Endodermal cell (in vitro differentiated cells): ENCODE measurements at places on chromosomes 12 and 14.

DNA sequence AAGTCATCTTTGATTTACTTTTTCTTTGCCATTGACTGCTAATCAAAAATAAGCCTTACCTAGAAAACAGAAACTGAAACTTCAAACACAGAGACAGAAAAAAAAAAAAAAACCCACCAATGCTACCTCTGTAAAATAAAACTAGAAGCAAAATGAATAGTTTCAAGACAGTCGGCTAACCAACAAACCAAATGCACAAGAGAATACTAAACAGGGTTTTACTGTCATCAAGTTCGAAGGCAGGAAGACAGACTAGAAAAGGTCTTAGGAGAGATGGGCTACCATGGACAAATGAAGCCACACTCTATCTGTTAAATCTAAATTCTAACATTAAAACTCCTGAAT is 59.5 kb downstream of the SEL1L start:
- peaks cover 70% of the 10 kb centered on the region for H3K36me3 ChIP-seq
- no peaks in the 10 kb centered on the region for H3K4me1 ChIP-seq
- no peaks in the 10 kb centered on the region for H3K27me3 ChIP-seq
- H3K4me3 ChIP-seq: no peak overlapping the region

GRCh38 chr12:65825507-65826352 is 1.4 kb downstream of the HMGA2 start:
- H3K27ac ChIP-seq: peak overlapping the region; percentile 85
- H3K27me3 ChIP-seq: no peaks in the 10 kb centered on the region
- peaks cover 4% of the 10 kb centered on the region for H3K4me1 ChIP-seq
- peak overlapping the region; percentile 98 for H3K4me3 ChIP-seq
- peak; percentile 88 for DNase-seq
- peaks cover 35% of the 10 kb centered on the region for H3K36me3 ChIP-seq

DNA sequence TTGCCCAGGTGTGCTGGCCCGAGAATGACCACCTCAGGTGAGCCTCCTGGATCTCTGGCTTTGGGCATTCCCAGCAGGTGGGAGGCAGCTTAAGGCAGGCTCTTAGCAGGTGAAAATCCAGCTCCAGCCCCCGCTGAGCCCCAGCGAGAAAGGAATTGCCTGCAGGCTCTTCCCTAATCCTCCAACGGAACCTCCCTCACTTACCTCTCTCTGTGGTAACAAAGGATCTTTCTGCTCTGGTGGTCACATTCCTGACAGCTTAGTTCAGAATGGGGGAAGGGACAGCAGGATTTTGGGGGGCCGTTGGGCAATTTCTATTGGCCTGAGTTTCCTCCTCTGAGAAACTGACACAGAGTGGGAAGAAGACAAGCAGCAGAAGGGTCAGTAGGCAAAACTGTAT is 116.0 kb upstream of the LHX5 start:
- H3K4me3 ChIP-seq: peak overlapping the region; percentile 31
- peaks cover 26% of the 10 kb centered on the region for H3K27me3 ChIP-seq
- H3K36me3 ChIP-seq: no peaks in the 10 kb centered on the region
- H3K27ac ChIP-seq: no peak overlapping the region

DNA sequence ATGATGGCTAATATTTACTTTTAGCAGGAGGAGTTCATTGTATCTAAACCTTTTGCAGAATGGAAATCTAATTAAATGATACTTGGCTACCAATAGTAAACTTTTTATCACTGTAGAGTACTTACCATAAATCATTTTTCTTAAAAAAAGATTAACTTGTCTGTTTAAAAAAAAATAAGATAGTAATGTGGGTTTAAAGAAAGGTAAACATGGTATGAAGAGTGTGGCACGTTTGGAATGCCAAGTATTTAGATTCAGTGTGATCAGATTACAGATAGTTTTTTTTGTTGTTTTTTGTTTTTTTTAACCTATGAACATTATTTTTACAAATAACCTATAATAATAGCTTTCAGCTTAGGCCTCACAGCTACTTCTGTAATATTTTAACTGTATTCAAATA is 25.8 kb downstream of the KTN1 start:
- peak overlapping the region; percentile 50 for H3K4me3 ChIP-seq
- no peaks in the 10 kb centered on the region for H3K27me3 ChIP-seq
- no peak overlapping the region for H3K27ac ChIP-seq
- peaks cover 12% of the 10 kb centered on the region for H3K4me1 ChIP-seq
- DNase-seq: no peak

DNA sequence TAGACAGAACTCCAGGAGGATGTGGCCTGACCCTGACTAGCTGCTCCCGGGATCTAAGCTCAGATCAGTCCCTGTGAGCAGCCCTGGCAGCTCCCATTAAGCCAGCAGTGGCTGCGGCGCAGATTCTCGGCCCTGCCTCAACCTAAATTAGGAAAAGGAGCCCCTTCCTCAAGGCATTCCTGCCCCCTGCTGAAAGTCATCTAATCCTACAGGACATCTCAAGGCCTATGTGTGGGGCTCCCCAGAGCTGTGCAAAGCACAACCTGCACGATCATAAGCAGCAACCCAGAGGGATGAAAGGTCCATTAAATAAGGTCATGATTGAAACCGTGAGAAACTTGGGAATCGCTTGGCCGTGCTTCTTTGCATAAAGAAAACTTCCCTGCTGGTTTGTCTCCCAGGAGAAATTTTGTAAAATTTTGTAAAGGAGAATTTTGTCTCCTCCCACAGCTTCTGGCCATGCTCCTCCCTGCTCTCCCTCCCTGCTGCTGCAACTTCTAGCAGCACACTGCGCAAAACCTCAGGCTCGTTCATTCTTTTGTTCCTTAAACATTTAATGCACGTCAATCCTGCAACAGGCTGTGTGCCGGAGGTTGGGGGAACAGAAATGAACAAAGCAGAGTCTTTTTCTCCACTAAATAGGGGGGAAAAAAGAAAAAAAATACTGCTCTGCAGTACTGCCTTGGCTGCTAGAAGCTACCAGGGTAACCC is 96.6 kb upstream of the SLC35F4 start:
- peak overlapping the region; percentile 90 for H3K27ac ChIP-seq
- H3K4me1 ChIP-seq: peaks cover 13% of the 10 kb centered on the region
- DNase-seq: peak; percentile 91
- peaks cover 10% of the 10 kb centered on the region for H3K27me3 ChIP-seq

DNA sequence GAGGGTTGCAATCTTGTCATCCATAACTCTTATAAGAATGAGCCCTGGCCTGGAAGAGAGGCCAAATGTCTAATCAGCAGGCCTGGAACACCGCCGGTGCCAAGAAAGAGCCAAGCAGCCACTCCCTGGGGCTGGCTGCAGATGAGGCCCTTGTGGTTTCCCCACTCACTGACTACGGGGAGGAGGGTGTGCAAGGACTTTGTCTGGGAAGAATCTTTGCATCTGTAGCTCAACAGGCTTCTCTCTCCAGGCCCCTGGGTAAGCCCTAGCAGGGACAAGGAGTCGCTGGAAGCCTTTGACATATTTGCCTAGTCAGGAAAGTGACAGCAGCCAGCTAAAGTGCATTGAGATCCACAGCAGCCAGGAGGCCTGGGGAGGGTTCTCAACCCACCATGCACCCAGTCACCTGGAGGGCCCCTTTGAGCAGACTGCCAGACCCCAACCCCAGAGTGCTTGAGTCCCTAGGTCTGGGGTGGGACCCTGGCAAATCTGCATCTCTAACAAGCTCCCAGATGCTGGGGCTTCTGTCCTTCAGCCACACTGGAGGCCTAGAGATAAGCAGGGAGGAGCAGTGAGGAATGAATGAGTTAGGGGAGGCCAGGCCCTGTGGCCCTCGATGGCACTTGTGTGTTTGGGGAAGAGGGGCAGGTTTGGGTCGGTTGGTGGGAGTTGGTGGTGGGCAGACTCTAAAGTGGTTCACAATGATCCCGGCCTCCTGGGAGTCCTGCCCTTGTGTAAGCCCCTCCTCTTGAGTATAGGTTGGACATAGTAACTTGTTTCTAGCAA is 13.9 kb upstream of the LRTM2 start:
- H3K27ac ChIP-seq: no peak overlapping the region
- no peaks in the 10 kb centered on the region for H3K27me3 ChIP-seq
- no peaks in the 10 kb centered on the region for H3K36me3 ChIP-seq

DNA sequence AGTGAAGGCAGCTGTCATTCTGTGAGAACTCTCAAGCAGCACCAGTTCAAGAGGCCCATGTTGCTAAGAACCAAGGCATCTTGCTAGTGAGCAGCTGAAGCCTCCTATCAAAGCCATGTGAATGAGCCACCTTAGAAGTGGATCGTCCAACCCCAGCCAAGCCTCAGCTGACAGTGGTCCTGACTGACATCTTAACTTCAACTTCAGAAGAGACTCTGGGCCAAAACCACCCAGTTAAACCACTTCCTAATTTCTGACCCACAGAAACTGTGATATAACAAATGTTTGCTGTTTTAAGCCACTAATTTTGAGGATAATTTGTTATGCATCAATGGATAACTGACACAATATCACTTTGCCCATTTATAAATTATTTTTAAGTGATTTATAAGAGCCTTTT is 256.0 kb downstream of the RPAP3 start:
- no peak overlapping the region for H3K27ac ChIP-seq
- no peaks in the 10 kb centered on the region for H3K27me3 ChIP-seq
- no peaks in the 10 kb centered on the region for H3K4me1 ChIP-seq

DNA sequence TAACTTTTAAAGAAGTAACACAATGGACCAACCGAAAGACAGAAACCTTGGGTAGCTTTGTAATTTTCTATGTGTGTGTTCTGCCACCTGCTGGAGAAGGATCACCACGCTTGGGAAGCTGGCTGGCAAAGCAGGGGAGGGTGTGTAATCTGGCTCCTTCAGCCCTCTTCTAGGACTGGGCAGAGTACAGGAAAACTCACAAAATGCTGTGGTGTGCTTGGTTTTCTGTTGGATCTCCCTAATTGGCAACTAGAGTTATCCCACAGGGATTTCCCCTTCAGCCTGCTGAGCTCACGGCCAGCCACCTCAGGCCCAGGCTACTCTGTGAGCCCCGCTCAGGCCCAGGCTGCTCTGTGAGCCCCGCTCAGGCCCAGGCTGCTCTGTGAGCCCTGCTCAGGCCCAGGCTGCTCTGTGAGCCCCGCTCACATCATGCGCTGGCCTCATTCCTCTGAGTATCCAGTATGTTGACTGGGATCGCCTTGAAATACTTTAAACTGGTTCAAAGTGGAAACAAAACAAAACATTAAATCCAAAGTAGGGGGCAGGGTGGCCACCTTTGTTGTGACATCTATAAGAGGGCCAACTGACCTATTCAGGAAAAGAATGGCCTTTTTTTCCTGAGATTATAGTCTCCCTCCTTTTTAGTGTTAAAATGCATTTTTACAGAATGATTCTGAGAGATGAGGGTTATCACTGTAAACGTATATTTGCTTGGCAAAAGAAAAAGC is 52.0 kb upstream of the RNU6-8 start:
- H3K36me3 ChIP-seq: no peaks in the 10 kb centered on the region
- H3K4me3 ChIP-seq: no peak overlapping the region
- no peak overlapping the region for H3K27ac ChIP-seq
- H3K4me1 ChIP-seq: no peaks in the 10 kb centered on the region
- DNase-seq: peak; percentile 88

GRCh38 chr14:94591871-94592270 is 10.6 kb downstream of the SERPINA5 start:
- H3K4me1 ChIP-seq: no peaks in the 10 kb centered on the region
- H3K4me3 ChIP-seq: no peak overlapping the region
- DNase-seq: no peak
- H3K36me3 ChIP-seq: no peaks in the 10 kb centered on the region

DNA sequence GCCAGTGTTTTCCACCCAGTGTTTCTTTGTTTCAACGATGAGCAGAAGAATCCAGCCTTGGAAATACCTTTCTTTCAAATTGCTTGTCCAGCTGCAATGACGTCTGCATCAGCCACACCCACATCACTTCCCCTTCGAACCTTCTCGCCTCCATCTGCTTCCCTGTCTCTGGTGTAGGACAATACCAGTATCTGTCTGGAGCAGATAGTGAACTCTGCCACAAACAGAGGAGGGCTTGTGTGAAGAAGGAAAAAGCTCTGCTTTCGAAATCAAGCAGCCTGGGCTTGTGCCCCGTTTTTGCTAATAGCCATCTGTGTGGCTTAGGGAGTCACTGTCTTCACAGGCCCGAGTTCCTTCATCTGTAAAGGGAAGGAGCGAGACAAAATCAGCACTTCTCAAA is 415.4 kb downstream of the ZFP36L1 start:
- H3K36me3 ChIP-seq: no peaks in the 10 kb centered on the region
- no peak for DNase-seq
- no peak overlapping the region for H3K4me3 ChIP-seq
- peaks cover 3% of the 10 kb centered on the region for H3K4me1 ChIP-seq
- H3K27ac ChIP-seq: no peak overlapping the region

DNA sequence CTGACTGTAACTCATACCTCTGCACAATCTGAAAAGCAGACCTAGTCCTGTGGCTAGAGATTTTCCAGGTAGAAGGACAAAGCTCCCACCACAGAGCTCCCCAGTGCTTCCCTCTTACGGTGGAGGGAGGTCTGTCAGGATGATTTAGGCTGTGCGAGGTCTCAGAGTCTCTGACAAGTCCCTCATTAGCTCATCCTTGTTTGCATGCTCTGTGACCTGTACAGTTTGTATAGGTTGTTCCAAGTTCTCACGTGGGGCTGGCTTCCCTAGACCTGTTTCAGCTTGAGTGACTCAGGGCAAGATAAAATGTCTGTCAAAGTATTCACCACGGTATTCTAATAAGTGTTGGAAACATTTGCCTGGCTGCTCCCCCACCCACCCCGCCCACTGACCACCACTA is 34.8 kb downstream of the ASCL1 start:
- no peak overlapping the region for H3K27ac ChIP-seq
- H3K27me3 ChIP-seq: peaks cover 4% of the 10 kb centered on the region
- no peaks in the 10 kb centered on the region for H3K4me1 ChIP-seq
- H3K4me3 ChIP-seq: no peak overlapping the region
- DNase-seq: no peak

GRCh38 chr14:94161981-94162380 is 12.1 kb upstream of the PPP4R4 start:
- no peaks in the 10 kb centered on the region for H3K4me1 ChIP-seq
- no peak overlapping the region for H3K4me3 ChIP-seq
- no peak overlapping the region for H3K27ac ChIP-seq
- no peaks in the 10 kb centered on the region for H3K27me3 ChIP-seq

- H3K4me1 ChIP-seq: no peaks in the 10 kb centered on the region
- H3K27ac ChIP-seq: no peak overlapping the region
- H3K27me3 ChIP-seq: no peaks in the 10 kb centered on the region
Observed at GRCh38 chr14:31501870-31502269, 14.0 kb upstream of the GPR33 start.

- H3K27me3 ChIP-seq: no peaks in the 10 kb centered on the region
- no peak overlapping the region for H3K27ac ChIP-seq
- H3K36me3 ChIP-seq: no peaks in the 10 kb centered on the region
- DNase-seq: no peak
- H3K4me1 ChIP-seq: no peaks in the 10 kb centered on the region
- no peak overlapping the region for H3K4me3 ChIP-seq
Observed at GRCh38 chr12:25051656-25052195, 102.8 kb upstream of the BCAT1 start.

GRCh38 chr14:105851716-105852377 is 325.5 kb downstream of the TMEM121 start:
- no peaks in the 10 kb centered on the region for H3K27me3 ChIP-seq
- peak; percentile 24 for DNase-seq
- no peak overlapping the region for H3K27ac ChIP-seq
- no peaks in the 10 kb centered on the region for H3K4me1 ChIP-seq
- no peak overlapping the region for H3K4me3 ChIP-seq
